Astrocyte (in vitro differentiated cells and primary cell): ENCODE measurements at places on chromosomes 3 and 15. TPM values are rescaled to one million over a fixed set of nuclear protein-coding genes. Genes with fewer than 3 reads are reported as not detected.

LMOD3 gene
- total RNA-seq: 0.07 TPM in 1 of 2 replicates, not detected in the other

NRROS gene
- total RNA-seq: not detected in 2 replicates

SLC28A2 gene
- not detected in 2 replicates for total RNA-seq

GRCh38 chr3:172217877-172218276 is 178.5 kb downstream of the FNDC3B start:
- DNase-seq: peak; percentile 41

DNA sequence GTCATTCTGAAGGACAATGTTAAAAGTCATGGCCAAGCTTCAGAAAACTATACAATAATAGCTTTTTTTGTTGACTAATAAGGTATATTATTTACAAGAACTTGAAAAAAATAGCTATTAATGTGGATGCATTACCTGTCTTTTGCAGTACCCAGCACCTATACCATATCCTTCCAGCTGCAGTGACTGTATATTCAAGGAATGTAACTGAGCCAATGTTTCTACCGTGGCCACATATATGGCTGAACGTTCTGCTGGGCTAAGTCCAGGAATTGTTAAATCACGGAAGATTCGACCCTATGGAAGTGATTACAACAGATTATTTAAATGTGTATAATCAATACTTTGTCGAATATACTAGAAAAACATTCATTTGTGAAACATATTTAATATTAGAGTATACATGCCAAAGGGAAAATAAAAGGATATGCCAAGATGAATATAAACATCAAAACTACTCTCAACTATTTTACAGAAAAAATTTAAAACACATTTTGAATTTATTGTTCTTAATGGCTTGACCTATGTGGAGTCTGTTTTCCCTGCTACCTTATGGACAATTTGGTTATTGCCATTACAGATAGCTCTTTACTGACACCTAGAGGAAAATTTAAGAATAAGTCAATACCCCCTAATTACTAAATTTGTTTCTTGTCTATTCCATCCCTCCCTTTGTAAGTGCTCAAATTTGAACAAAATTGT is 17.6 kb downstream of the ACAD11 start:
- DNase-seq: no peak

DNA sequence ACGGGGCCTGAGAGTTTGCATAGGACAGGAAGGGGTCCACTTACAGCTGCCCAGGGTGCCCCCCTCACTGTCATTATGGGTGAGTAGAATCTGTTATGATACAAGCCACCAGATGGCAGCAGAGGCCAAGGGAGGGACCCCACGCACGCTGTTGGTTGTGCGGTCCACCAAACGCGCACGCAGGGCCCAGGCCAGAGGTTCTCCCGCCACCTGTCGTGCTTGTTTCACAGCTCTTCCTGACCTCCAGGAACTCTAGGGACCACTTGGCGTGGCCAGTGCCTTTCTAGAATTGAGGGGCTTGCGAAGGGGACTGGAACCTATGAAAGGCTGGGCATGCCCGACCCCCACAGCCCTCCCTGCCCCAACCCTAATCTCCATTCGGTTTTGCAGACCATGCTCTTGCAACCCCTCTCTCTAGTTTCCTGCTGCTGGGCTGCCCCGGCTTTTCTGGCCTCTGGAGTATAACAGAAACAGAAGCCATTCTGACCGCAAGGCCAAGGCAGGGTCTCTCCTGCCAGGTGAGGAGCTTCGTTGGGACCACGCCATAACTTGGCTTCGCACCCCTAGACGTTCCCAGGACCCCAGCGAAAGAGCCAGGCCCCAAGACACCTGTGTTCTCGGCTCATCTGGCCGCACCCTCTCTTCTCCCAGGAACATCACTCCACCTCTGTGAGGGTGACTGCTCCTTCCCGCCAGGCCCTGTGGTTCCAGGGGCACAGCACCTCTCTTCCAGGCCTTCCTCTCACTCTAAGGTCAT is 46.0 kb downstream of the ALDH1L1 start:
- DNase-seq: peak; percentile 10

DNA sequence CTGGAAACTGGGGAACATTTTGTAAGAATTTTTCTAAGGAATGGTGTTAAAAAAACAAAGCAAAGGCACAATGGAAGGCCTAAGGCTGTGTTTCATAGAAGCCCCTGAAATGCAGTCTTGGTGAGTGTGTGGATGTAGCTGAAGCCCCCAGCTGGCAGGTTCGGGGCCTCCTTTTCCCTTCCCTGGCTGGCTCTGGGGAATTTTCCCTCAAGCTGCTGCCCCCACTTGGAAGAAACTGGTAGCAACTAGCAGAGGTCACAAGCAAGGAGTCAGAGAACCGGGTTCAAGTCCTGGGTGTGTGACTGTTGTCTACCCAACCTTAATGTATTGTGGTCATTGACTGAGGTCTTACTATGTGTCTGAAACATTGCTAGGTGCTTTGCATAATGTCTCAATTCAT is 85.3 kb upstream of the MYZAP start:
- no peak for DNase-seq

DNA sequence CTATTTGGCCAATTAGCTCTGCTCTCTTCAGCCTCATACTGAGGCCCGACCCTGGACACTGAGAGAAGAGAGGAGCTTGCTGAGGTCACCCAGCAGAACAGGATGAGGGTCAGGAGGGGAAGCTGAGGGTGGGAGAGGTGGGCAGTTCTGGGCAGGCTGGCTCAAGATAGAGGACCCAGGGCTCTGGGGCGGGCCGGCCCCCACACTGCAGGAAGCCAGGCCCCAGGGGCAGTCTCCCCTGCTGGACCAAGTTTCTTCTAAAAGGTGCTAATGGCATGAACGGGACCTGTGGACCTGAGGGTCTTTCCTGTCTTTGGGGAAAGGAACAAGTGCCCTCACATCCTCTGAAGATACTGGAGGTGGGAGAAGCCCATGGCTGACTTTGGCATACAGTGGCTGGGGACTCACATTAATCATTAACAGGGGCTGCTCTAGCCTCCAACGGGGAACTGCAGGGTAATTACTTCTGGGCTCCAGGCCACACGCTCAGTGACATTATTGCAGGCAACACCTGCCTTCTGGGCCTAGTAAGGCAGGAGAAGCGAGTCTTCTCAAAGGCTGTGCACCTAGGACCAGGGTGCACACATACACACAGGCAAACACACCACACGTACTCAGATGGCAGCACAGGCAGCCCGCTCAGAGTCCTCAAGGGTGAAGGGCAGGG is 10.6 kb downstream of the HCN4 start:
- DNase-seq: no peak

GRCh38 chr3:188634285-188634684 is 480.3 kb downstream of the LPP start:
- DNase-seq: no peak

DNA sequence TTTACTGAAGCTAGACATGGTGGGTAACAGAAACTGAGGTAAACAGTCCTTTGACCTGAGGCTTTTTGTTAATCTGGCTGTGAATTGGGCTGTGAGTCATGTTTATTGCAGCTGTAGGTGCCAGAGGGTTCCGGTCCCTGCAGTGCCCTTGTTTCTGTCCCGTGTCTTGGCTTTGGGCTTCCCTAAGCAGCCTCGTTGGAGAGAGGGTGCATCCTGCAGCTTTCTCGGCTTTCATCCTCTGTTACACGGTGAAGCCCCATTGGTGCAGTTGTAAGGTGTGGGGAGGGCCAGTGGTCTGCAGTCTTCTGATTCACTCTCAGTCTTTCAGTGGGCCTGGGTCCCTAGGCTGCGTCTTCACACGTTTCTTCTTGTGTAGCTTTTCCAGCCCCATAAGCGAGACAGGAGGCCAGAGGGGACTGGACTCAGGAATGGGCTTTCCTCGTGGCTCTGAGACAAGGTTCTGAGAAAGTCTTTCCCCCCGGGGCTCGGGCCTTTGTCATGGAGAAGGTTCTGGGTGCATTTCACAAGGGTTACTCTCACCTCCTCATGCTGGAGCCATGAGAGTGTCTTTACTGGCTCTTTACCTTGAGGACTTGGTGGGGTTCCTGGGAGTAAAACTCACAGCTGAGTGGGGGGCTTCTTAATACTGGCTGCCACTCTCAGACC is 33.1 kb downstream of the ASB7 start:
- DNase-seq: no peak

DNA sequence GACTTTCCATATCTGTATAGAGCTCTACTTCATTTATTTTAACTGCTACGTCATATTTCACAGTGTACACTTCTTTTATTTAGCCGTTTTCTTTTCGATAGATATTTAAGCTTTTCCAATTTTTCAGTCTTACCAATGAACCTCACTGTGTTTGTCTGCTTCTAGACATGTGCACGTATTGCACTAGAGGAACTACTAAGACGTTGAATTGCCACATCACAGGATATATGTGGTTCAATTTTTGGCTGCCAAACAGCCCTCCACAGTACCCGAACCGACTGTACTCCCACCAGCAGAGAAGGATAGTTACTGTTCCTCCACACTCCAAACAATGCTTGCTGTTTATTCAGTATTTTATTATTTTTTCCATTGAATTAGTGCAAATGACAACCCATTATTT is 2.0 kb downstream of the NR1I2 start:
- no peak for DNase-seq
